ENCODE measurements at places on chromosomes 6 and 20. TPM values are rescaled to one million over a fixed set of nuclear protein-coding genes. Genes with fewer than 3 reads are reported as not detected.

STK4 gene
- total RNA-seq = 6.4 TPM

ZNF311 gene
- not detected for total RNA-seq

RUNX2 gene
- total RNA-seq = 0.92 TPM

MLN gene
- not detected for total RNA-seq

ZBTB9 gene
- total RNA-seq = 1.6 TPM

NOX3 gene
- total RNA-seq = not detected

ELOVL4 gene
- not detected for total RNA-seq

ZKSCAN3 gene
- 2.3 TPM for total RNA-seq

DNA sequence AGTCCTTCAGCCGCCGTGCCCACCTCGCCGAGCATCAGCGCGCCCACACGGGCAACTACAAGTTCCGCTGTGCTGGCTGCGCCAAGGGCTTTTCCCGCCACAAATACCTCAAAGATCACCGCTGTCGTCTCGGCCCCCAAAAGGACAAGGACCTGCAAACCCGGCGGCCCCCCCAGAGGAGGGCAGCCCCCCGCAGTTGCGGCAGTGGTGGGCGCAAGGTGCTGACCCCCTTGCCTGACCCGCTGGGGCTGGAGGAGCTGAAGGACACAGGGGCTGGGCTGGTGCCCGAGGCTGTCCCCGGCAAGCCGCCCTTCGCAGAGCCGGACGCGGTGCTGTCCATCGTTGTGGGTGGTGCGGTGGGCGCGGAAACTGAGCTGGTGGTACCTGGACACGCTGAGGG lies 20.1 kb upstream of the CHMP4B start:
- no peaks in the 10 kb centered on the region for H3K36me3 ChIP-seq
- no peak for DNase-seq
- H3K4me1 ChIP-seq = peaks cover 29% of the 10 kb centered on the region
- H3K27ac ChIP-seq = no peak overlapping the region
- no peaks in the 10 kb centered on the region for H3K27me3 ChIP-seq

GRCh38 chr20:53034899-53035298 lies 62.7 kb downstream of the TSHZ2 start:
- H3K27me3 ChIP-seq = no peaks in the 10 kb centered on the region
- DNase-seq = no peak
- no peaks in the 10 kb centered on the region for H3K4me1 ChIP-seq
- H3K4me3 ChIP-seq = no peak overlapping the region

DNA sequence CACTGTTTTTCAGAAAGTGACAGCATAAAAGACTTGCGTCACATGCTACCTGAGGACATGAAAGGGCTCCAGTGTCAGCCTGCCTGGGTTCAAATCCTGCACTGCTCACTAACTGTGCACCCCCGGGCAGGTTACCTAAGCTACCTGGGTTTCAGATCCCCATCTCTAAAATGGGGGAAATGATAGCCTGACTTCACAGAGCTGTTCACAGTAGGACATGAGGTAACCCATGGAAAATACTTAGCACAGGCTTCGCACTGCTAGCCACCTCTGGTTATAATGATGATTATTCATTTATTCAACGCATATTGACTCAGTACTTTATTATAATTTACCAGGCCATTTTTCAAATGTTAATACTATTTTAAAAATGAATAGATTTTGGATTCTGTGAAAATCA lies 23.0 kb downstream of the TBC1D7 start:
- no peak overlapping the region for H3K4me3 ChIP-seq
- H3K4me1 ChIP-seq = peaks cover 29% of the 10 kb centered on the region
- no peak for DNase-seq
- no peaks in the 10 kb centered on the region for H3K27me3 ChIP-seq
- H3K27ac ChIP-seq = no peak overlapping the region

DNA sequence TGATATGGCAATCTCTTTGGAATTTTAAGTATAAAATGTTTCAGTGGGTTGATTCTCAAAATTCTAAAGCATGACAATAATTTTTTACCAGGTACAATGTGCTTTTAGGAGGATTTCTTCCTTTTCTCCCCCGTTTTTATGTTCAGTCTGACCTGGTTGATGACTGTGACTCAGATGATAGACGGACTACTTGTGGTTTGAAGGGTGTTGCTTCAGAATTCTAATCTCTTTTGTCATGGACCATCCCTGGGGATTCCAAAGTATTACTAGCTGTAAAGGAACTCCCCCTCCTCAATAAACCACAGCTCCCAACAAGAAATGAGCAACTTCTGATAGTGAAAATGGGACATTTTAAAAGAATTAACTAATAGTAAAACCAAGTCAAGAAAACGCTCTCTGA lies 34.9 kb upstream of the TNFAIP3 start:
- H3K4me1 ChIP-seq = no peaks in the 10 kb centered on the region
- no peak overlapping the region for H3K4me3 ChIP-seq
- no peaks in the 10 kb centered on the region for H3K36me3 ChIP-seq
- H3K27ac ChIP-seq = no peak overlapping the region
- no peaks in the 10 kb centered on the region for H3K27me3 ChIP-seq

DNA sequence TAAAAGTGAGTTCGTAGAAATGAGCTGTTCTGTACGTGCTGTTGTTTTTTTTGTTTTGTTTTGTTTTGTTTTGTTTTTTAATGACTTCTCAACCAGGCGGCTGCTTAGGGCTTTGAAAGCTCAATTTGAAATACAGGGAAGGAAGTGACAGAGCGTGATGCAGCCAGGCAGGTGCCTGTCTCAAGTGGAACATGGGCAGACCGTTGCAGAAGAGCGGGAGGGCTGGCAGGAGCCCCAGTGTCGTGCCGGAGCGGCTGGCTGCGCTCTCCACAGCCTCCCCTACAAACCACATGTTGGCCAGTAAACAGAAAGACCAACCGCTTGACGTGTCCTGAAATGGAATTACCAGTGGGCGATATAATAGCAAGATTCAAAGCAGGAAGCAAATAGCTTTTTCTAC lies 164.9 kb upstream of the RREB1 start:
- H3K27me3 ChIP-seq = no peaks in the 10 kb centered on the region
- no peaks in the 10 kb centered on the region for H3K36me3 ChIP-seq
- peak; percentile 85 for DNase-seq
- peak overlapping the region; percentile 81 for H3K27ac ChIP-seq
- peak overlapping the region; percentile 7 for H3K4me3 ChIP-seq
- peaks cover 18% of the 10 kb centered on the region for H3K4me1 ChIP-seq

- H3K27me3 ChIP-seq = no peaks in the 10 kb centered on the region
- H3K4me3 ChIP-seq = no peak overlapping the region
- no peak overlapping the region for H3K27ac ChIP-seq
Observed at GRCh38 chr6:111583221-111583620, 22.5 kb downstream of the TRAF3IP2 start.

DNA sequence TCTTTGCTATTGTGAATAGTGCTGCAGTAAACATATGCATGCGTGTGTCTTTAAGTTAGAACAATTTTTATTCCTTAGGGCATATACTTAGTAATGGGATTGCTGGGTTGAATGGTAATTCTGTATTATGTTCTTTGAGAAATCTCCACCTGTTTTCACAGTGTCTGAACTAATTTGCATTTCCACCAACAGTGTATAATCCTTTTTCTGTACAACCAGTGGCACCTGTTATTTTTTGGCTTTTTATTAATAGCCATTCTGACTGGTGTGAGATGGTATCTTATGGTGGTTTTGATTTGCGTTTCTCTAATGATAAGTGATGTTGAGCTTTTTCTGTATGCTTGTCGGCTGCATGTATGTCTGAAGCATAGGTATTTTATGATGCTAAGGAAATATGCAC lies 820.8 kb upstream of the MAP3K7 start:
- no peak for DNase-seq
- no peak overlapping the region for H3K27ac ChIP-seq
- H3K4me3 ChIP-seq = no peak overlapping the region
- H3K4me1 ChIP-seq = no peaks in the 10 kb centered on the region

GRCh38 chr6:87675004-87675681 lies 26.9 kb downstream of the AKIRIN2 start:
- H3K36me3 ChIP-seq = peaks cover 49% of the 10 kb centered on the region
- H3K4me1 ChIP-seq = peaks cover 46% of the 10 kb centered on the region
- H3K27ac ChIP-seq = peak overlapping the region; percentile 83
- no peaks in the 10 kb centered on the region for H3K27me3 ChIP-seq
- H3K4me3 ChIP-seq = no peak overlapping the region

GRCh38 chr6:11232770-11233626 lies 530 bp upstream of the NEDD9 start:
- no peaks in the 10 kb centered on the region for H3K27me3 ChIP-seq
- no peaks in the 10 kb centered on the region for H3K36me3 ChIP-seq
- DNase-seq = no peak
- peak overlapping the region; percentile 84 for H3K27ac ChIP-seq
- peak overlapping the region; percentile 91 for H3K4me3 ChIP-seq
- peaks cover 6% of the 10 kb centered on the region for H3K4me1 ChIP-seq

GRCh38 chr6:88840796-88841539 lies 122.5 kb downstream of the RNGTT start:
- H3K4me3 ChIP-seq = no peak overlapping the region
- no peaks in the 10 kb centered on the region for H3K4me1 ChIP-seq
- no peak for DNase-seq

DNA sequence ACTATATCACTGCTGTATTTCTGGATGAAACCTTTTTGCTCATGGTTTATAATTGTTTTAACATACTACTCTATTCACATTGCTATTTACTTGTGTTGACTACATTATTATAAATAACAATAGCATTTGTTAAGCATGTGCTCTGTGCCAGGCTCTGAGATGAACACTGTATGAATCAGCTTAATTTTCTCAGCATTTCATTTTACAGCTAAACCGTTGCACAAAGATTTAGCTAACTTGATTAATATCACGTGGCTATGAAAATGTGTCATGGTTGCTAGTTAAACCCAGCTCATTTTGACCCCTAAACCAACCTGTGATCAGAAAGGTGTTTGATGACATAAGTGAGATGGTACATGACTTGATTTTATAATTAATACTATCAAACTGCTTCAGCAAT lies 77.5 kb downstream of the NCOA7 start:
- no peak for DNase-seq
- H3K27me3 ChIP-seq = no peaks in the 10 kb centered on the region
- no peak overlapping the region for H3K4me3 ChIP-seq
- H3K36me3 ChIP-seq = no peaks in the 10 kb centered on the region
- H3K4me1 ChIP-seq = no peaks in the 10 kb centered on the region
- peak overlapping the region; percentile 21 for H3K27ac ChIP-seq

- H3K36me3 ChIP-seq = no peaks in the 10 kb centered on the region
- no peak overlapping the region for H3K27ac ChIP-seq
- DNase-seq = no peak
- no peaks in the 10 kb centered on the region for H3K4me1 ChIP-seq
Observed at GRCh38 chr6:67541586-67541985, 1093.5 kb upstream of the ADGRB3 start.

GRCh38 chr20:12984863-12985262 lies 23.9 kb upstream of the SPTLC3 start:
- no peaks in the 10 kb centered on the region for H3K36me3 ChIP-seq
- DNase-seq = no peak
- no peaks in the 10 kb centered on the region for H3K27me3 ChIP-seq

GRCh38 chr6:147709396-147710272 lies 201.1 kb downstream of the SAMD5 start:
- H3K27me3 ChIP-seq = no peaks in the 10 kb centered on the region
- H3K27ac ChIP-seq = no peak overlapping the region
- no peaks in the 10 kb centered on the region for H3K36me3 ChIP-seq
- no peak overlapping the region for H3K4me3 ChIP-seq
- DNase-seq = no peak
- H3K4me1 ChIP-seq = no peaks in the 10 kb centered on the region

DNA sequence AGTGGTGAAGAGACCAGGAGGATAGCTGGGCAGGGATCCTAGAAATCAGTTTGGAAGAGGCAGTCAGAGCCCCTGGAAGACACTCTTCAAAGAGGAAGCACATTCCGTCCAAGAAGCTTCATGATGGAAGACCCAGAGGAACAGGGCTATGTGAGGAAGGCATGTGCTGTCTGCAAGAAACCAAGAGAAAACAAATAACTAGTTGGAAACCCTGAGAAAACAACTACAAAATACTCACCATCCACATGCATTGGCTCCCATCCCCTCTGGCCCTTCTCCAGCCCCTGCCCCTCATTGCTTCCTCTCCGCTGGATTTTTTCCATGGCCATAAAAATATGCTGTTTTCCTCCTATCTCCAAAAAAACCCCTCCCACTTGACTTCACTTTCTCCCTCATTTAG lies 40.9 kb upstream of the SMOC2 start:
- DNase-seq = peak; percentile 50
- H3K27ac ChIP-seq = no peak overlapping the region
- no peak overlapping the region for H3K4me3 ChIP-seq
- H3K27me3 ChIP-seq = no peaks in the 10 kb centered on the region

- no peak overlapping the region for H3K4me3 ChIP-seq
- H3K27me3 ChIP-seq = no peaks in the 10 kb centered on the region
- H3K27ac ChIP-seq = no peak overlapping the region
- no peaks in the 10 kb centered on the region for H3K36me3 ChIP-seq
Observed at GRCh38 chr20:56166781-56167465, 81.6 kb upstream of the MC3R start.

DNA sequence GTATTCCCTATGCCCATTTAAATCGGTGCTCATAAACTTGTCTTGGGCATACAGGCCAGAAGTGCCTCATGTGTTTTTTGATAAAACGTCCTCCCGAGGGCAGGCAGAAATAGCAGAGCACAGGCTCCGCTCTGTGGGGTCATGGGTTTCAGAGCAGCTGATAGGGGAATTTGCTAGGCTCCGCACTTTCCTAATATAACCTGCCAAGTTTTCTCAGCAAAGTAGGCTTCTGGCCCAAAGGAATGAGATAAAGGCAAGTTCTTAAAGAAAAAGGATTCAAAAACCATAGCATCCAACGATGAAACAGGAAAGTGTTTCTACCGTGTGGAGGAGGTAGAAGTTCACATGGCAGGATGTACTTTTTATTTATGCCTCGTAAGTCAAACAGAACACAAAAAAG lies 69.8 kb upstream of the RALGAPA2 start:
- no peaks in the 10 kb centered on the region for H3K36me3 ChIP-seq
- no peaks in the 10 kb centered on the region for H3K27me3 ChIP-seq
- peak overlapping the region; percentile 90 for H3K27ac ChIP-seq
- peaks cover 49% of the 10 kb centered on the region for H3K4me1 ChIP-seq
- DNase-seq = peak; percentile 71

- H3K27ac ChIP-seq = no peak overlapping the region
- H3K36me3 ChIP-seq = no peaks in the 10 kb centered on the region
- H3K4me3 ChIP-seq = no peak overlapping the region
- no peaks in the 10 kb centered on the region for H3K4me1 ChIP-seq
Observed at GRCh38 chr6:161169035-161169434, 104.8 kb downstream of the AGPAT4 start.

DNA sequence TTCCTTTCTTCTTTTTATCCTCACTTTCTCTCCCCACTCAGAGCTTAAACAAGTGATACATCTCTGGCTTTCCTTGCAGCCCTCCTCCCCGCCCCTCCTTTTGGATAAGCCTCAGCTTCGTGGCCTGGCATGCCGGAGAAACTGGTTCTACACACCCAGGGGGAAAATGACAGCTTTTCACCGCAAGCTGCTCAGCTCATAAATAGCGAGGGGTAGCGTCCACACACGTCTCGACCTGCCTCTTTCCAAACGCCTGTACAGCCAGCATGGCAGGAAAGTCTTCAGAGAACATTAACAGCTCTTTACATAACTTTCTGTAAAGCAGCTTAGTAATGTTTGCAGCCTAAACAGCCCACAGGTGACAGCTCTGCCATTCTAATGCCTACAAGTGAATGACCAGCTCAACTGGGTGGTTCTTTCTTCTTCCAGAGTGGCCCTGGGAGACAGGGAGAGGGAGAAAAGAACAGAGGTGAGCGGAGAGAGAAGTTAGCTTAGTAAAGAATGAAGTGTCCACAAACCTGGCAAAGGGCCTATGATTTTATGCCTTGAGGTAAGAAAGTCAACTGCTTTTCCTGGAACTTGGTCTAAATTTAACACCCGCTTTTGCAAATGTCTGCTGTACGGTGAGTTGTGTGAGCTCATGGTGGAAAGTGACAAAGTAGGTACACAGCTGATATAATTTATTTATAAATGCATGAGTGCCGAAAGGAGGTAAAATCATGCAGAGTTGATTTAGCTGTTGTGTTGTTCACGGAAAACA lies 251.5 kb downstream of the TFAP2A start:
- H3K4me1 ChIP-seq = no peaks in the 10 kb centered on the region
- no peak for DNase-seq
- H3K27me3 ChIP-seq = no peaks in the 10 kb centered on the region
- no peaks in the 10 kb centered on the region for H3K36me3 ChIP-seq
- H3K27ac ChIP-seq = no peak overlapping the region
